ENCODE measurements at places on chromosomes 16 and 17. TPM values are rescaled to one million over a fixed set of nuclear protein-coding genes. Genes with fewer than 3 reads are reported as not detected.

APOBR gene
- 0.36 TPM for total RNA-seq

COQ9 gene
- 44.6 TPM for total RNA-seq

GRCh38 chr17:11628374-11628773 lies 30.1 kb downstream of the DNAH9 start:
- ATAC-seq: no peak

LRRC45 gene
- total RNA-seq: 8.4 TPM

DNA sequence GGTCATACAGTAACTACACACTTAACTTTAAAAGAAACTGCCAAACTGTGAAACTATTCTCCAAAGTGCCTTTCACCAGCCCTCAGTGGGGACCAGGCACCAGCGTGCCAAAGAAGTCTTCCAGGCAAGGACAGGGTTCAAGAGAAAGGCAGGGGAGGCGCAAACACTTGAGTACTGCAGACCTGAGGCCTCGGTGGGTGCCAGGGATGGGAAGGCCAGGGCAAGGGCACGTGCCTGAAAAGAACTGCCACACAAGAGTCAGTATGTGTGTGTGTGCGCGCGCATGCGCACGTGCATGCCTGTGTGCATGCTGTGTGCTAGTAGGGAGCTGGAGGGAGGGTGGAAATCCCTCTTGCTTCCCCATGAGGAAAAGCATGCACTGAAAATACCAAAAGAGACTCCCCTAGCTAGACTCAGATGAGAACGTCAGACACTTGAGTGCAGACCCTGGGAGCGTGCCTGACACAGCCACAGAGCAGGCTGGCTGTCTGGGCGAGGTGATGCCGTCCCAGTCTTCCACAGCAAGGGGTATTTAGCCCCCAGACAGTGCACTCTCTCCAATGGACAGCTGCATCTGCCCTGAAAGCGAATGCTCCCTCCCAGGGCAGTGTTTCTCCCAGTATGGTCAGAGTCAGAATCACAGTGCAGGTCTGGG lies 40.1 kb upstream of the GSG1L start:
- ATAC-seq: no peak

DNA sequence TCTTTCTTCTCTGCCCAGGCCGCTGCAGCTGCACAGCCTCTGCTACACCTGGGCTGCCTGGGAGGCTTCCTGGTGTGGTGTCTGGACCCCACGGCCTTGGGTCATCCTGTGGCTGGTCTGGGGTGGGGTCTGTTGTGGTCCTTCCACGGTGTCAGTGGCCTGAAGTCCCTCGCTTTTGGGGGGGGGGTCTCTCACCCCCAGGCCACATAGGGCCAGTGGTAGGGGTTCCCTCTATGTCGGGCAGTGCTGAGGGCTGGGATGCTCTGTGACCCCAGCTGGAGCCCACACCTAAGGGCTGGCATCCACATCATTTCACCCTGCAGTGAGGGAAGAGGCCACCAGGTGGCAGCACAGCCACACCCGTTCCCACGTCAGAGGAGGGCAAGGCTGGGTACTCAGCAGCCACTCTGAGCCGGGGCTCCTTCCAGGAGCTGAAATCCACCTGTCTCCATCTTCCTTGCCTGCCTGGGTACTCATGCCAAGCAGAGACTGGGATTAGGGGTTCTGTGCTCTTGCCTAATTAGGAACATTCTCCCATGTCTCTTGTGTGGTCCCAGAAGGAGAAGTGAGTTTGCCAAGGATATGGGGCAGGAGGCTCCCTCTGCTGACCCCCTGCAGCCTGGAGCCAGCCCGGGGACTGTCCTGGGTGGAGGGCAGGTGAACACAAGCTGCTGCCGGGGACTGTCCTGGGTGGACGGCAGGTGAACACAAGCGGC lies 13.0 kb downstream of the ENGASE start:
- peak; percentile 78 for ATAC-seq

GRCh38 chr17:67829331-67829730 lies 4.0 kb downstream of the BPTF start:
- no peak for ATAC-seq

DNA sequence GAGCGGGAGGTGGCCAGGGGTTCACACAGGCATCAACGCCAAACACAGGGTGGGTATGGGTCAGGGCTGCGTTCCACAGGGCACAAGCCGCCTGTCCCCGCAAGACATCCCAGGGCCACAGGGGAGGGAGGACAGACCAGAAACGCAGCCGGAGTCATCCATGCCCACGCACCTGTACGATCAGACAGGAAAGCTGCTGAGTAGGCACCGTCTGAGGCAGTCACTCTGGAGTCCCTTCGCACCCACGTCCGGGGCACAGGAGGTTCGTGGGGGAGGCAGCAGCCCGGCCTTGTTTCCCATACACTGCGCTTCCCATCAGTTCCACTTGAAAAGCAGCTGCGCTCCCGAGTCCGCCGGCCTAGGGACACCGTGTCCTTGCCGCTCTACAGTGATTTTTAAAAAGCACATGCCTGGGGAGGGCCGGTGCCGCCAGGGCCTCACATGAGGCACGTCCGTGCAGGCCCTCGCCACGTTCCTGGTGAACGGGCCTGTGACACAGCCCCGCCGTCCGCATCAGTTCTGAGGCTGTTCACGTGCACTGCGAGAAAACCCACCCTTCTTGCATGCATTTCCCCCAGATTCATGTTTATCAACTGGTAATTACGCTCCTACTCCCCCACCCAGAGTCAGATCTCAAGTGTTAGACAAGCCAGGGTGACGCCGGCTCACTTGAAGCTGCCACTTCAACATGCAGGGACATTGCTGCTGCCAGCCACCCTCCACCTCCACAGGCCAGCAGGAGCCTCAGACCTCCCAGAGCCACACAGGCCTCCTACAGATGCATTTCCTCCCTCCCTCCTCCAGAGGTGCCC lies 34.8 kb downstream of the WDR45B start:
- ATAC-seq: peak; percentile 69

GRCh38 chr17:51000835-51001638 lies 119.6 kb downstream of the SPAG9 start:
- peak; percentile 59 for ATAC-seq

DNA sequence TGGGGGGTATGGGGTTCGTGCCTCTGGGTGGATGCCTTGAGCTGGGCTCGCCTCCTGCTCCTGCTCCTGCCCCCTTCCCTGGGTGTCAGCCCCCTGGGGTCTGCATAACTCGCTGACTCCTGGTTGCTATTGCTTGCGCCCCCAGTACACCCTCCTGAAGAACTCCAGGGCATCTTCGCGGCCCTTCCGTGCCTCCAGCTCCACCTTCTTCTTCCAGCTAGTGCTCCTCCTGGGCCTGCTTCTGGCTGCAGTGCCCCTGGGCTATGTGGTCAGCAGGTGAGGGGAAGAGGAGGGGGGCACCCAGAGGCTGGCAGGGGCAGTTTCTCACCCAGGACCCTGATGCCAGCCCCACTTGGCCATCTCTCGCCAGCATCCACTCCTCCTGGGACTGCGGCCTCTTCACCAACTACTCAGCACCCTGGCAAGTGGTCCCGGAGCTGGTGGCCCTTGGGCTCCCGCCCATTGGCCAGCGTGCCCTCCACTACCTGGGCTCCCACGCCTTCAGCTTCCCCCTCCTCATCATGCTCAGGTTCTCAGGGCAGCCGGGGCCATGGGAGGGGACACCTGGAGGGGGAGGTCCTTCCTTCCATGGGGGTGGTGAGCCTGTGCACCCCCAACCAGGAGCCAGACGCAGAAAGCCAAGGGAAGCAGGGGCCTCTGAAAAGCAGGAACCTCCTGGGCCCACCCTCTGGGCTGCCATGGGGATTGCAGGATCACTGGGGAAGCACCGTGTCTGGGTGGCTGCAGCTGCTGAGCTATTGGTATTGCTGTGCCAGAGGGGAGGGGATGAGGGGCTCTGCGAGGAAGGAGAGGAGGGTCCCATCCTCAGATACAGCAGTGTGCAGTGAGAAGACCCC lies 7.8 kb upstream of the C17orf99 start:
- ATAC-seq: no peak

- no peak for ATAC-seq
Observed at GRCh38 chr16:1917665-1918350, 407 bp downstream of the HS3ST6 start.

GRCh38 chr17:78893684-78894083 lies 9.3 kb downstream of the CEP295NL start:
- no peak for ATAC-seq

GRCh38 chr16:69397821-69398521 lies 12.2 kb upstream of the TERF2 start:
- ATAC-seq: peak; percentile 50

OTOA gene
- 0.04 TPM for total RNA-seq

- peak; percentile 47 for ATAC-seq
Observed at GRCh38 chr17:2050300-2051060, 4.4 kb upstream of the HIC1 start.

KCNG4 gene
- not detected for total RNA-seq

PER1 gene
- 65.0 TPM for total RNA-seq
